ENCODE measurements at places on chromosomes 13 and 19.

GRCh38 chr19:2423915-2424685, 3.3 kb downstream of the TIMM13 start:
- H3K4me1 ChIP-seq, result peaks cover 29% of the 10 kb centered on the region
- no peaks in the 10 kb centered on the region for H3K27me3 ChIP-seq
- peak overlapping the region; percentile 76 for H3K27ac ChIP-seq
- H3K36me3 ChIP-seq, result no peaks in the 10 kb centered on the region

DNA sequence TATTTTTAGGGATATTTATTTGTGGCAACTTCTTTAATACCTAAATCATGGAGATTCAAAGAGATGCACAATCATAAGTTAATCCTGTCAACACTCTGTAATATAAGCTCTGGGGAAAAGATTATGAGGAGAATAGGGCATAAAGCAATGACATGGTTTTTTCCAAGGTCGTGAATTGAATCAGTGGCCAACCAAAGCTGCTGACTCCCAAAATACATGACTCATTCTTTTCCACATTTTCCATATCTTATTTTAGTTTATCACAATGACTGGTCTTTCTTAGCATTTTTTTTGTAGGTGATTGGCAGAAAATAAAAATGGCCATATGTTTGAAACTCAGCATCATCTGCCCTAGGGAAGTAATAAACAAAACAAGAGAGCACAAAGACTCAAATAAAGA, 28.5 kb upstream of the RBM26 start:
- no peak for DNase-seq
- H3K27me3 ChIP-seq, result no peaks in the 10 kb centered on the region
- H3K36me3 ChIP-seq, result no peaks in the 10 kb centered on the region
- H3K4me3 ChIP-seq, result no peak overlapping the region
- H3K4me1 ChIP-seq, result no peaks in the 10 kb centered on the region
- no peak overlapping the region for H3K27ac ChIP-seq

GRCh38 chr13:81283561-81283960, 942.6 kb upstream of the SPRY2 start:
- no peaks in the 10 kb centered on the region for H3K27me3 ChIP-seq
- no peaks in the 10 kb centered on the region for H3K4me1 ChIP-seq
- no peak overlapping the region for H3K27ac ChIP-seq
- DNase-seq, result no peak
- no peaks in the 10 kb centered on the region for H3K36me3 ChIP-seq

GRCh38 chr13:32019612-32020233, 11.9 kb upstream of the FRY start:
- DNase-seq, result peak; percentile 83
- no peak overlapping the region for H3K27ac ChIP-seq
- no peaks in the 10 kb centered on the region for H3K4me1 ChIP-seq
- H3K36me3 ChIP-seq, result no peaks in the 10 kb centered on the region

- no peaks in the 10 kb centered on the region for H3K4me1 ChIP-seq
- H3K27me3 ChIP-seq, result no peaks in the 10 kb centered on the region
- H3K4me3 ChIP-seq, result no peak overlapping the region
- no peak overlapping the region for H3K27ac ChIP-seq
- H3K36me3 ChIP-seq, result no peaks in the 10 kb centered on the region
- DNase-seq, result peak; percentile 41
Observed at GRCh38 chr13:20489185-20489820, 36.4 kb downstream of the CRYL1 start.

DNA sequence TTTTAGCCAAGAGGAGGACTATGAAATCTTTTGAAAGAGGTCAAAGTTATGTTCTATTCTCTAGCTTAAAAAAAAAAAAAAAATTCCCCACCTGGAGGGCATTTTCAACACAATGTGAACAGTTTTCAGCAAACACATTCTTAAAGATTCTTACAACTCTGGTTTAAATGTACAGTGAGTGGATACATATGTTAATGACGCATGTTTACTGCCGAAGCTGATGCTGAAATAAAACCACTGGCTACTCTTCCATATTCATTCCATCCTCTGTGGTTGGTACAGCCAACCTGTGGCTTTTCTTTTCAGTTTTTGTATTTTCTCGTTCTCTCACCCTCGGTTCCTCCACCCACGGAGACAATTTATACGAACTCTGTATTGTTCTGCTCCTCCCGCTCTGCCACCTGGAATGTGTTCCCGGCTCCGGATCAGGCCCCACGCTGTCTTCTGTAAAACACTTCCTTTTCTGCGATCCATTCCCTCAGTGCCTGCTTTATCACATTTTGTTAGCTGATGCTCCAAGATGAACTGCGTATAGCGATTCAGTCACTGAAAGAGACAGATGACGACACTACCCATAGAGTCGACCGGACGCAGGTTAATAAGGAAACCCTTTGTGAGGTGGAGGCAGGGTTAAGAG, 466.4 kb upstream of the ARGLU1 start:
- H3K36me3 ChIP-seq, result no peaks in the 10 kb centered on the region
- H3K27me3 ChIP-seq, result no peaks in the 10 kb centered on the region
- H3K4me1 ChIP-seq, result no peaks in the 10 kb centered on the region

DNA sequence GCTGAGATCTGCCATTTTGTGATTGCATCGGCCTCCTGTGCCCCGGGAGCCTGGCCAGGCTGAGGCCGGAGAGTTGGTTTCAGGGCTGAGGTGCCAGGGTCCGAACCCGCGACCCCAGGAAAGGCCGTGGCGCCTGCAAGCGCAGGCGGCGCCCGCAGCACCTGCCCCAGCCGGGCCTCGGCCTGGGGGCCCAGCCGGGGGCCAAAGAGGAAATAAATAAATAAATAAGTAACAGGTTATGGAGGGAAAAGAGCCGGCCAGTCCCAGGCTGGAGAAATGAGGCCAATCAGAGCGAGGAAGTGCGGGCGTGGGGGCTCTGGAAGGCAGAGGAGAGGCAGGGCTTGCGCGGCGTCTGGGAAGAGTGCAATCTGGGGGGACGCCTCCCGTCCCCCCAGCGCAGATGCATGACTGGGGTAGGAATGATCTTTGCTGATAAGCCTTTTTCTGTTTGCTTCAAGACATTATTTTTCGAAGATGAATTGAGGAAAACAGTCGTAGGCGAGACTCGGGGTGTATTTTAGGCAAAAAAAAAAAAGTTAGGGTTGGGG, 145.6 kb upstream of the ZNF536 start:
- H3K27me3 ChIP-seq, result peaks cover 94% of the 10 kb centered on the region
- H3K4me3 ChIP-seq, result peak overlapping the region; percentile 15
- peaks cover 53% of the 10 kb centered on the region for H3K4me1 ChIP-seq
- DNase-seq, result no peak
- H3K36me3 ChIP-seq, result no peaks in the 10 kb centered on the region

DNA sequence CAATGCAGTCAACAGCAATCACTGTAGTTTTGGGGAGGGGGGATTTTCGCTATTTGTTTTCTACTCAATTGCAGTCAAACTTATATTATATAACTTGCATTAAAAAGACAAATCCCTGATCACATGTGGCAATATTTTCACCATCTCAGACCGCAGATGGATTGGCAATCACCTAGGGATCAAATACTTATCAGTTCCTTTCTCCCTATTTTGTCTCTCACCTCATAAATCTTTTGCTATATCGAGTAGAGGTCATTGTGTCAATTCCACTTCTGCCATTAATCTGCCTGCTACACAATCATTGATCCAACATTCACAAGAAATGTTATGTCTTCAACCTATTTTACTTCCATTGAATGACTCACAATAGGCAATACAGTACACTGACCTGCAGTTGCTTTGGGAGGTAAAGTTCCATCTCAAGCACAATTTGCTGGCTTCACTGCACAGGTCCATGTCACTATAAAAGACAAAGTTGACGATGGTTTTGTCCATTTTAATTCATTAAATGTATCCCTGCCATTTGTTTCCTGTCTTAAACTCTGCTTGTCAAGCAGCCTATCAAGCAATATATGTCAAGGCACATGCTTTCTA, 415.8 kb upstream of the PCDH9 start:
- H3K27ac ChIP-seq, result no peak overlapping the region
- H3K27me3 ChIP-seq, result no peaks in the 10 kb centered on the region
- DNase-seq, result no peak
- H3K36me3 ChIP-seq, result no peaks in the 10 kb centered on the region
- no peak overlapping the region for H3K4me3 ChIP-seq

DNA sequence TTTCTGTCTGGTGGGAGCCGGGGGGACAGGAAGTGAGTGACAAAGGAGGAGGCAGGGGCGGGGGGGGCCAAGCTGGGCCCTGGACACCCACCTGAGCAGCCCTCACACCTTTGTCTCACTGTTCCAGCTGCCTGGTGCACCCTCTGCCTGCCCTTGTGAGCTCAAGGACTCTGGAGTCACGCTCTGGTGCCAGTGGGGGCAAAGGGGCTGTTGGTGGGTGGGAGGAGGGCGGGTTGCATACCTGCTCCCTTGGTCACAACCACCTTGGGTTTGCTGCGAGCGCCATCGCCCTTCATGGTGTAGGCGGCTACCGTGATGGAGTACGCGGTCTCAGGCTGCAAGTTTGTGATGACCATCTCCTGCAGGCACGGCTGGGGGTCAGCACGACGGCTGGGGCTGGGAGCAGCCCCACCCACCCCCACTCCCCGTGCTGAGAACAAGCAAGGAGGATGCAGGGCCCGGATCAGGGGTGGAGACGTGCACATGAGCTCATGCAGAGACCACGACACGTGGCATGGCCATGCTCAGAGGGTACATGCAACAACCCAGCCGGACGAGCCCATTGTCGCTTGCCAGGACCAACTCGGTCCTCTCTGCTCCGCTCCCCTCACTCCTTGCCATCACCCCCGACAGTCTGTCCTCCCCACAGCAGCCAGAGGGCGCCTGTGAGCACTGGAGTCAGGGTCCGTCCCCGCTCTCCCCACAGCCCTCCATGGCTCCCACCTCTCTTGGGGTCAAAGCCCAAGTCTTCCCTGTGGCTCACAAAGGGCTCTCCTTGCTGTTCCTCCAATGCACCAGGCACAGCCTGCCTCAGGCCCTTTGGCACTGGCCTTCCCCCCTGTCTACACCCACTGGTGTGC, 114.9 kb downstream of the PTPRS start:
- DNase-seq, result no peak
- H3K4me3 ChIP-seq, result no peak overlapping the region
- no peak overlapping the region for H3K27ac ChIP-seq

DNA sequence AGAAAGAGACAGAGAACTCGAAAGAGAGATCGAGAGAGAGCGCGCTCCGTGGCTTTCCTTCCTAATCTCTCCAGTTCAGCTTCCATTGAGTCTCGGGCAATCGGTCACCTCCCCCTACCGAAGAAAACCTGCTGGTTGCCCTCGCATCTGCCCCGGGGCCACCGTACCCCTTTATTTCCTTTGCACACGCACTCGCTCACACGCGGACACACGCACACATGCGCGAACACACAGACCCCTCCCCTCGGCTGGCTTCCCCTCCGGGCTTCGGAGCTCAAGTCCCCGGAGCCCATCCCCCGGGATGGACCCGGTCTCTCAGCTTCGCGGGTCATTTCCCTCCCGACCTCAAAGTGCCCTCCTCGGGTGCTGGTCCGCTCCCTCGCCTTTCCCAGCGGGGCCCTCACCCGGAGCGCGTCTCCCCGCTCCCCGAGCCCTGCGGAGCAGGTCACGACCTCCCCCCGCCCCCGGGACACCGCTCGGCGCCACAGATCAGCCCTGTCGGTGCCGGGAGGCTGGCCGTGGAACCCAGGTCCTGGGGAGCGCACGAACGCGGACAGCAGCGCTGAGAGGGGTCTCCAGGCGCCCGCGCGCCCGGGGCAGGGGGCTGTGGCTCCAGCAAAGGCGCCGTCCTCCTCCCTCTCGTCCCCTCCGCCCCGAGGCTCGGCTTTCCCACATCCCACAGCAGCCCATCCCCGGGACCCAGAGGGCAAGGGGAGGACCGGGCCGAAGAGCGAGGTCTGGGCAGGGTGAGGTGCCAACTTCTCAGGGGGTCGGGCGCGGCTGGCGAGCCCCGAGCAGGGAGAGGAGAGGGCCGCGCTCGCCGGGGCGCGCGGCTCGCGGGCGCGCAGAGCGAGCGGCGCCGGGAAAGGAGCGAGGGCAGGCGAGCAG, 1.8 kb downstream of the DACH1 start:
- H3K4me1 ChIP-seq, result peaks cover 53% of the 10 kb centered on the region
- no peaks in the 10 kb centered on the region for H3K27me3 ChIP-seq
- H3K4me3 ChIP-seq, result peak overlapping the region; percentile 99

DNA sequence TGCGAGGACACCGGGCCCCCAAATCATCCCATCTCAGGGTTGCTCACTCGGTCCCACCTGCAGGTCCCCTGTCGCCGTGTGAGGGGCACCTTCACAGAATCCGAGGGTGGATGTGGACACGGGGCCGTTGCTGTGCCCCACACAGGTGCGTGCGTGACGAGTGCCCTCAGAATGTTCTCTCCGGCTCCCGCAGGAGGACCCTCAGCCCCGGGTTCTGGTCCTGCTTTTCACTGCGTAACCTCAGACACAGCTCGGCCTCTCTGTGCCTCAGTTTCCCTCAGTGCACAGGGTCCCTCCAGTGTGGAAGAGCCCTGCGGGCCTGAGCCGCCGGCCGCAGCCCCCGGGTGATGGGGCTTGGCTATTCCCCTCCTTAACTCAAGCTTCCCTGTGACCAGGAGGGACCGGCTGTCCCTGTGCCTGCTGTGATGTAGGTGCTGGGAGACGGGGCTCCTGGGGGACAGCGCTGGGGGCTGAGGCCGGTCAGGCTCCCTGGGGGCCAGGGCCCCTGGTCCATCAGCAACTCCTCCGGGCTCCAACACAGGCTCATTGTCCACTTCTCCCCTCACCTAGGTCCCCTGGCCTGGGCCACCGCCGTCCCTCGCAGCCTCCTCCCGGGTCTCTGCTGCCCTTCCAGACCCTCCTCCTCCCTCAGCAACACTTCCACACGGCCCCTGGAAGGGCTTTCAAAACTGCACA, 4.8 kb downstream of the SHC2 start:
- no peaks in the 10 kb centered on the region for H3K36me3 ChIP-seq
- H3K4me1 ChIP-seq, result no peaks in the 10 kb centered on the region
- H3K27me3 ChIP-seq, result peaks cover 6% of the 10 kb centered on the region

DNA sequence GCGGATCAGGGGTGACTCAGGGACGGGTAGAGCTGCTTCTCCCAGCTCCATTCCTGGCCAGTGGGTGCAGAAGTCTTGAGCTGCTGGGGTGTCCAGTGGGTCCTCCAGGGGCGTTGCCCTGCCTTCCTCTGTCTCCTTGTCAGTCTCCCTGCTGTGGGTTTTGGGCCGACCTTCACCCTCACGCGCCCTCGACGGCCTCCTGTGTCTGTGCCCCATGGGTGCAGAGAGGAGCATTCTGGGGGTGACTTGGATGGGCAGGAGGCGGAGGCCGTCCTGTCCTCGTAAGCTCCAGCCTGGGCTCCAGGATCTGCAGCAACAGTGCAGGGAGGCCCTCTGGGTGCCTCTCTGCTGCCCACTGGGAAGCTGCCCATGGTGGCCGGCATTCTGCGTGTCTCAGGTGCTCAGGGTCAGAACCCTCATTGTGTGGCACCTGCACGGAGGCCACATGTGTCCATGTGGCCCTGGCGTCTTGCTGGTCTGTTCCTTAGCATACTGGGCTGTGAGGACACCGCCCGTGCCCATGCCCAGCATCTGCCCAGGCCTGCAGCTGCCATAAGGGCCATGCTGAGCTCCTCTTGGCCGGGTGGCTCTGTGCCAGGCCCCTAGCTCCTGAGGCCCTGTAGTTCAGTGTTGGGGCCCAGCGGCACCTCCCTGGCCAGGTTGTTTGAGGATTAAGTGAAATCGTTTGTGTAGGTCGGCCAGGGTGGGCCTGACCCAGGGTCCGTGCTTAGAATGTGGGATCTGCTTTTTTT, 17.3 kb downstream of the DOT1L start:
- H3K4me3 ChIP-seq, result no peak overlapping the region
- H3K27me3 ChIP-seq, result no peaks in the 10 kb centered on the region
- no peaks in the 10 kb centered on the region for H3K4me1 ChIP-seq
- H3K27ac ChIP-seq, result no peak overlapping the region
- DNase-seq, result no peak

Data from common myeloid progenitor, CD34-positive (primary cell).